IPS DF 6.9 (cell line): ENCODE measurements at places on chromosomes 7 and 10.

DNA sequence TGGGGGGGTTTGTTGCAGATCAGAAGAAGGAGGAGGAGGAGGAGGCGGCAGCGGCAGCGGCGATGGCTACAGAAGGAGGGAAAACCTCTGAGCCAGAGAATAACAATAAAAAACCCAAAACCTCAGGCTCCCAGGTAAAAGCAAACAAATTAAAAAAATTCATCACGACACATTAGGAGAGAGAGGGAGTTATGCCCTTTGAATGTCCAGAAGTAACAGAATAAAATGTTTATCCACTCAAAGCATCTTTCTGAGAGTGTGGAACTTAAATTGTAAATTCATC, 717 bp downstream of the SP4 start:
- DNase-seq: no peak

- no peak for DNase-seq
These were observed 87.3 kb upstream of the SEC61G start for GRCh38 chr7:54846273-54846672.

- no peak for DNase-seq
These were observed 102.2 kb upstream of the VIPR2 start for GRCh38 chr7:159246702-159247480.

DNA sequence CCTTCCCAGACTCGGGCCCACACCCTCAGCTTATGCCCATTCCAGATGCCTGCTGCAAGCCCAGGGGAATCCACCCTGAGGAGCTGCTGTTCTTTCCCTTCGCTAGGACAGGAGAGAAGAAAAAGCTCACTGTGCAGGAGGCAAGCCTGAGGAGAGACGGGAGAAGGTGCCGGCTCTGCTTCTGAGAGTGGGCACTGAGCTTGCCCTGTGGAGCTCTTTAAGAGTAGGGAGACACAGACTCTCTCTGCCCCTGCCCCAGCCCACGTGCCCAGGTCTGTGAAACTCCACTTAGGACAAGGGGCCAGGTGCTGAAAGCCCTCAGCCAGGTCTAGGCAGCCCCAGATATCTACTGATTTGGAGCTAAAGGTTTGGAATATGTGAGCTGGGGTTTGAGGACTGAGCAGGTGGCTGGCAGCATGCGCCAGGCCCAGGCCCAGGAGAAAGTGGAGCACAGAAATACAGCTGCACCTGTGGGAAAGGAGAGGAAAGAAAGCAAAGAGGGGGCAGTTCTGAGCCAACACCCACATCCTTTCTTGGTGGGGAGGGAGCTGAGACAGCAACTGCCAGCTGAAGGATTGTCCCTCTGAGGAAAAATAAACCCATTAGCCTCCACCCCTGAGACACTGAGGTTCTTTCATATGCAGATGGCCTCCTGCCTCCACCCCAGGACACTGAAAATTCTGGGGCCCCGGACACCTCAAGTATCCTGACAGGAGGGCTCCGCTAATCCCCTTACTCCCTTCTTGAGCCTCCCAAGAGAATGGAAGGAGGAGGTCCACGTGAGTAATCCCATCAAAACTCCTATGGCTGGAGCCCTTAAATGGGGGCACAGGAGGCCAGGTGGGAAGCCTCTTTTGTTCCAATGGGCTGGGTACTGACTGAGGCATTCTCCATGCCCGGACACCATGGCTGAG, 7.3 kb downstream of the POLL start:
- no peak for DNase-seq

DNA sequence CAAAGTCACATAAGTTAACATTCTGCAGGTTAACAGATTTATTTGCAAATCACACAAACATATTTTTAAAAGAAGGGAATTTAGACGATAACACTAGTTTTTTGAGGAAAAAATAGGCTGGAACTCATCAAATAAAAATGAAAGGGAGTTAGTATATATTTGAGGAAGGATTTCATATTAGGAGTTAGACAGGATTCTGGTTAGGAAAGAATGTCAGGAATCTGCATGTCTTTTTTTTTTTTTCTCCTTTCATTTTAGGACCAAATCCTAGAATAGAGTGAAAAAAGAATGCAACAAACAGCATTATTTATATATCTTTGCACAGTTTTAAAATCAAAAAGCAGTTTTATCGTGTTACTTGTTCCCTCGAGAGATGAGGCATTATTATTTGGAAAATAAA, 8.9 kb upstream of the TRDMT1 start:
- no peak for DNase-seq

DNA sequence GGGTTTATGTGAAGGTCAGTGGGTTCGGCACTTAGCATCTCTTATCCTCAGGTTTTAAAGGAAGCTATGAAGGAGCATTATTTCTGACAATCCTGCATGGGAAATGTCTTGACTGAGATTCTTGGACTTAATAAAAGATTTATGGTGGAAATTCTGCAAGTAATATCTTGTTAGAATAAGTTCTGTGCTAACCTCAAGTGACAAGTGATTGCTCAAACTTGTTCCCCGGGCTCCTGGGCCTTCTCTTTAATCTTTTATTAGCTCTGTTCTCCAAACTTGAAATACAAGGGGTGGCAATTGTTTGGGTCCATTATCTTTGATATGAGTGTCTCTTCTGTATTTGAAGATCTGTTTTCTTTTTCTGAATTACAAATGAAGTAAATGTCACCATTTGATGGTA, 140.6 kb upstream of the CTBP2 start:
- no peak for DNase-seq

DNA sequence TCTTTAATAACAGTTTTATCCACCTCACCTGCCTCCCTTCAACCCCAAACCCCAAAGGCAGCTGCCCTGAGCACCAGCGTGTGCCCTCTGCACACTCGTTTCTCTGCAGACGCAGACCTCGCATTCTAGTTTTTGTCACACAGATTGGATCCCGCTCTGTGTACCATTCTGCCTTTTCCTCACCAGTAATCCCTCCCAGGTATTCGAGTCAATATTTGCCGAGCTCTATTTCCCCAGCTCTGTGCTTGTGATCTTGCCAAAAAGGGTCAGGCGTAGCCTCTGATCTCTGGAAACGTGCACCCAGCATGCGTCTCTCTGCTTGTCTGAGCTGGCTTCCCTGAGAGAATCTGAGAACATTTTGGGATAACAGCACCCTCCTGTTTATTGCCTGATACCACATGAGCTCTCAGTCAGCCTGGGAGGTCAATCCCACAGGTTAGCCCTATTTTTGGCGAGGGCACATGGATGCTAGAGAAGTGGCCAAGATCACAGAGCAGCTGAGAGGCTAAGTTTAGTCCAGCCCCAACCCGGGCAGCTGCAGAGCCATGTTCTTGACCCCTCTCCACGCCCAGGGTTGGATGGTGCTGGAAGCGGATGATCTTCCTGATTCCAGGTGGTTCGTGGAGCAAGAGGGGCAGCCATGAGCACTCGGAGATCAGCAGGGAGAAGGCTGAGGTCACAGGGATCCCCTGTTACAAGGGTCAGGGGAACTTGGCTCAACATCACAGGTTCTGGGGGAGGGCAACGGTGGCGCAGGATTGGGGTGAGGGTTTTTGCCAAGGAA, 29.1 kb downstream of the FOXL3 start:
- no peak for DNase-seq

- no peak for DNase-seq
These were observed 66.7 kb upstream of the SORCS3 start for GRCh38 chr10:104574427-104574826.

- DNase-seq: no peak
These were observed 82.5 kb upstream of the TMEM72 start for GRCh38 chr10:44828508-44829142.

- no peak for DNase-seq
These were observed 3.0 kb downstream of the TBATA start for GRCh38 chr10:70782086-70782745.

- DNase-seq: no peak
These were observed 82.1 kb downstream of the AVL9 start for GRCh38 chr7:32577421-32577820.

- DNase-seq: no peak
These were observed 6.6 kb upstream of the ABCC2 start for GRCh38 chr10:99775850-99776249.

DNA sequence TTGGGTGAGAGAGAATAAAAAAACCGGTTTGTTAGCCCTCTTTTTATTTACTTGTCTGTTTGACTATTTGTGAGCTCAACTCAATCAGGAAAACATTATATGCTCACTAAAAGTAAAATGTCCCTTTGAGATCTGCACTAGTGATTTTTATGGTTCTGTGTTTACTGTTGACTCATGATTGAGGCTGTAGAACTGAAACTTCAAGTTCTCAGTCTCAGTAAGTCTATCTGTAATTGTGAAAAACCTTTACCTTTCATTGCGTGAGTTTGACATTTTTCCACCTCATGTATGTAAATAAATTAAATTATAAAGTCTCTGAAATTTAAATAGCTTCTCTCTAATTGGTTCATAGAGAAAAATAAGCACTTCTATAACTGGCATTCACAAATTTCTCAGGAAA, 17.0 kb upstream of the CASD1 start:
- DNase-seq: no peak

DNA sequence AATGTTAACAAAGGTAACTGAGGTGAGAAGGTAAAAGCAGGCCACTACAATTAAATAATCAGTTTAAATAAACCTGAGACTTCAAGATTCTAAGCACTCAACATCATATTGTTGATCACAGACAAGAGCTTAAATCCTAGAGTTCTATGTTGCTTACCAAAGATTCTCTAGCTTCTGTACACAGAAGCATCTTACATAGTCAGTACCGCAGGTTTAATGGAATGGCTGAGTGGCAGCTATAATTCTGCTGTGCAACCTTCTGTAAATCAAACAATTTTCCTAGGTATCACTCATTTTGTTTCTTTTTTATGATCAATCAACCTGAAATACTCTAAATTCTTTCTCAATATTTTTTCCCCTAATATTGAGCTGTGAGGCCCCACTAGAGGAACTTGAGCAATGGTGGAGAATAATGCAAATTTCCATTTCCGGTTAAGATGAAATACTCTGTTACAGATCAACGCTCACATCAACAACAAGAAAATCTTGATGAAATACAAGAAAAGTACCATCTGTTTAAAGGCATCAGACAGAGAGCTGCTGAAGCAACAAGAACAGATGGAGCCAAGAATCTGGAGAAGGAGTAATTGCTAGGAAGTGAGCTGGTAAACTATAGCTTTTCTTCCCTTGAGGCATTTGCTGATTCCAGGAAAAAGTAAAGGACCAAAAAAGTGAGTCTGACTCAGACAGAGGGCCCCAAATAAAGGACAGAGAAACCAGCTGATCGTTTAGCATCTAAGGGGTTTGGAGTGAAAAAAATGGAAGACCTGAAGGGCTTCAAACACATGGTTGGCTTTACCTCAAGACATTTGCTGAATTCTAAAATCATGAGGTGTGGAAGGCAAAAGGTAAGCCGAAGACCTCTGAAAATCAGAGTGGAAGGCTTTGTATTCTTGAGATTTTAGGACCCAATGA, 22.6 kb downstream of the PNPLA8 start:
- DNase-seq: no peak

DNA sequence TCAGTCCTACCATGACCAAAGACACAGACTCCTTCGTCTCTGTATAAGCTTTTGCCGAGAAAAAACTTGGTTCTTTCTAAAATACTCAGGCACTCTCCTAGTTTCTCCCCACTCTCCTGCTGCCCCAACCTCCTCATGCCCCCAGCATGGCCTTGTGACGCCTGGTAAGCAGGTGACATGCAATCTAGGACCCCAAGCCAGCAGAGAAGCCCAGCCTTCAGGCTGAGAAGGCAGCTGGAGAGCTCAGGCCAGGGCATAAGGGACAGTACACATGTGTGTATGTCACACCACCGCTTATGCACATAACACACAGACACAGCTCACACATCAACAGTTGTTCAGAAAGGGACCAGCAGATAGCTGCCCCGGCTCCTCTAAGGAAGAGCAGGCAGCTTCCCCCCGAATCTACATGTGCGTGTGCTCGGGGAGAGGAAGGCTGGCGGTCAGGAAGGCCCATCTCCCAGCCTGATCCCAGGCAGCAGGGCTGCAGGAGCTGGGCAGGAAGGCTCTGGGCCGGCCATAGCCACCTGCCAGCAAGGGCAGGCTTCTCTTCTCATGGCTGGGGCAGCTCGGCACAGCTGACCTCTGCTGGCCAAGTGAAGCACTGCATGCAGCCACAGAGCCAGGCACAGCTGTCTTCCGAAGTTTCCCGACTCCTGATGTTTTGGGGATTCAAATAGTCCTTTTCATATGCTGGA, 8.5 kb downstream of the DDX56 start:
- DNase-seq: peak; percentile 39

DNA sequence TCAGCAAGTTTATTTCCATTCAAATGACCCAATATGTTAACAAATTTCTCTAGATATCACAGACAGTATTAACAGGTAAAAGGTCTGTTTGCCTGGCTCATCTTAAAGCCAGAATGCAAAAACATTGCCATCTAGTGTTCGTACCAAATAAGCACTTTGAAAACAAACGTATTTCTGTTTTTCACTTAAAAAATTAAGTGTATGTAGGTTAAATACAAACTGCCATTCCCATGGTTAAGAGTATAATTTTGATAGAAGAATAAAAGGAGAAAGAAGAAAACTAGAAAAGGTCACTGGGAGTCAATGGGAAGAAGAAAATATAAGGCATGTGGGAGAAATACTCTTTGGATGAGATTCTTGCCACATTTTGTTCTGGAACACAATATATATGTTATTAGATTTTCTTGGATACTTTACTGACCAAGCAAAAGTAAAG, 51.0 kb downstream of the ORC5 start:
- DNase-seq: no peak

DNA sequence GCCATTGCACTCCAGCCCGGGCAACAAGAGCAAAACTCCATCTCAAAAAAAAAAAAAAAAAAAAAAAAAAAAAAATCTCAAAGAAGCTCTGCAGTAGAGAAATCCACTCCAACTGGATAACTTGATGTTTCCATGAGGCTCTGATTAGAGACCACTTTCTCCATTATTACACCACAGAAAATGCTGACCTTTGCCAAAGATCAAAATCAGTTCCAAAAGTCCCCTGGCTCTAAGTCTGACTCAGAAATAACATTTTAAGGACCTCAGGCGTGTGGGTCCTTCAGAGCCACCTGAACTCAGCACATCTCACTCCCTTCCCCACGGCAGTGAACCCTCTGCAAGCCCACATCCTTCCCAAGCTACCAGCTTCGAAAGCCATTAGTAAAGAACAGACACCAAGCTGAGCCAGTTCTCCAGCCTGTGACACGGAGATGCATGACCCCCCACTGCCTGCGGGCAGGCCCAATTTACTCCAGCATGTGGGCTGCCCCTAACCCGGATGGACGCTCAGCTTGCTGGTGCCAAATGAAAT, 13.8 kb upstream of the TMEM120A start:
- DNase-seq: no peak

- no peak for DNase-seq
These were observed 122.6 kb upstream of the ASAH2 start for GRCh38 chr10:50373821-50374501.

DNA sequence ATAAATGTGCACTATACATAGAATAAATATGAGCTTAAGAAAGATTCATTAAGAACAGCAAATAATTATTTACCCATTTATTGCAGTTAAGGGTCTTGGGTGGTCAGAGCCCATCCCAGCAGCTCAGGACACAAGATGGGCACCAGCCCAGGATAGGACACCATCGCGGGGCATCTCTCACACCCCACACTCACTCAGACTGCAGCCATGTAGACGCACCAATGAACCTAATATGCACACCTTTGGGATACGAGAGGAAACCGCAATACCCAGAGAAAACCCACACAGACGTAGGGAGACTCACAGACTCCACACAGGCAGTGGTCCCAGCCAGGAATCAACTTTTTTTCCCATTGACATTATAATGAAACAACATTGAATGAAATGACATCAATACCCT, 36.0 kb downstream of the CARD11 start:
- DNase-seq: no peak
